Stimulated activated naive CD8-positive, alpha-beta T cell treated with anti-CD3 and anti-CD28 coated beads, Interleukin-15, Interleukin-2, amounts not matched to agents 100 U/mL and 50 U/mL, for 24 hours (primary cell): ENCODE measurements at places on chromosomes 5 and 9.

- no peak for DNase-seq
Observed at GRCh38 chr5:99109894-99110293, 181.1 kb upstream of the CHD1 start.

GRCh38 chr5:128673970-128674369 lies 135.9 kb upstream of the FBN2 start:
- no peak for DNase-seq

DNA sequence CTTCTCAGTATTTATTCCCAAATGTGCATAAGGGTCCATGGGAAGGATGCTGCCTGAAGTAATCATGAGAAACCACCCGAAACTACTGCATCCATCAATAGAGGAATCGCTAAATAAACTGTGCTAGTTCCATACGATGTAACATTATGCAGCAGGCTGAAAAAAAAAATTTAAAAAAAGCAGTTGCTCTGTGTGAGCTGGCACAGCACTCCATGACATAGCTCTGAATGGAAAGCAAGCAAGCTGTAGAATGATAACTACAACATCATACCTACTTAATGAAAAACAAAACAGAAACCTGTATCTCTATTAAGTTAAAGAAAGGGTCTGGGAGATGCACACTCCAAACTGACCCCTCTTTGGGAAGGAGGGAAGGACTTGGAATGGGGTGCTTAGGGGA lies 49.3 kb downstream of the SHB start:
- DNase-seq, result no peak

DNA sequence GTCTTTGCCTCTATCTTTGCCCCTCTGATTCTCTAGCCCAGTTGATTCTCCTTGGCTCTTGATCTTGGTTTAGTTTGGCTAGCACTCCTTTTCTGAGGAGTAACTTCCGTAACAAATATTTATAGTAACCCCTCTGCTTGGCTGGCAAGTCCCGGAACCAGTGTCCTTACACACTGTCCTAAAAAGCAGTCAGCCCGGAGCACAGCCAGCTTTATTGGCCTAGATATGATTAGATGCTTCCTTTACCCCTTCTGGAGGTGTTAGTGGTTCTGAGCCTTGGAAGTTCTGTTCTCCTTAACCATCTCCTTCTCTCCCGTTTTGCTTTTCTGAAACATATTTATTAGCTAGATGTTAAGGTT lies 17.0 kb upstream of the MSMP start:
- DNase-seq, result no peak

DNA sequence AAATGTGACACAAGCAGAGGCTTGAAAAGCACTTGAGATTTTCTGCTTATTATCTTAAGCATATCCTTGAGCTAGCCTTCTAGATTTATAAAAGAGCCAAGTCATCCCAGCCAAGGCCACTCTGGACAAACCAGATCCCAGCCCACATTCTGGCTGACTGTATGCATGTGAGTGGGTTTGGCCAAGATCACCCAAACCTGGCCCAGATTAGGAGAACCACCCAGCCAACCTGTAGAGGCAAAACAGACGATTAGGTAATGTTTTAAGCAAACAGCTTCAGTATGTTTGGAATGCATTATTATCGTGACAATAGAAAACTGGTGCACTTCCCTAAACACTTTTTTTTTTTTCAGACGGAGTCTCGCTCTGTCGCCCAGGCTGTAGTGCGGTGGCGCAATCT lies 151.9 kb downstream of the SPATA31D1 start:
- no peak for DNase-seq

DNA sequence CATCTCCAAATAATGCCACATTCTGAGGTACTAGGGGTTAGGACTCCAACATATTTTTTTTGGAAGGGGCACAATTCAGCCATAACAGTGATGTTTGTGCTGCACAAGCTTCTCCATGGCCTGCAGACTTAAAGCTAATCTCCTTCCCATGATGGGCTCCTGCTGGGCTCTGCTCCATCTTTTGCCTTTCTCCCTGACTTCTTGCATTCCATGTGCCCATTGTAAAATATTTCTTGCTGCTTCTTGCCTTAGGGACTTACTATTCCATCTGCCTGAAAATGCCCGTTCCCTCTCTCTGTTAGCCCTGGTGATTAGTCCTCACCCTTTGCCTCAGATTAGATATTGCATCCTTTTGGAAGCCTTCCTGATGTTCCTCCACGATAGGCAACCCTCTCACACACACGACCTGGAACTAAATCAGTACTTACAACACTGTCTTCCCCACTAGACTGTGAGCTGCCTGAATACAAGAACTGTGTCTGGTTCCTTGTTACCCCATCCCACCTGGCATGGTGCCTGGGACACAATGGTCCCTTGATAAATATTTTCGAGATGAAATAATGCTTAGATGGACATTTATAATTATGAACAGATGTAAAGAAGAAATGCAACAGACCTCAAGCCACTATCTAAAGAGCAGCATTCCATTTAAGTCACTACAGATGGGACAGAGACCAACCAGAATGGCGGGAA lies 33.5 kb downstream of the OR1J1 start:
- no peak for DNase-seq

DNA sequence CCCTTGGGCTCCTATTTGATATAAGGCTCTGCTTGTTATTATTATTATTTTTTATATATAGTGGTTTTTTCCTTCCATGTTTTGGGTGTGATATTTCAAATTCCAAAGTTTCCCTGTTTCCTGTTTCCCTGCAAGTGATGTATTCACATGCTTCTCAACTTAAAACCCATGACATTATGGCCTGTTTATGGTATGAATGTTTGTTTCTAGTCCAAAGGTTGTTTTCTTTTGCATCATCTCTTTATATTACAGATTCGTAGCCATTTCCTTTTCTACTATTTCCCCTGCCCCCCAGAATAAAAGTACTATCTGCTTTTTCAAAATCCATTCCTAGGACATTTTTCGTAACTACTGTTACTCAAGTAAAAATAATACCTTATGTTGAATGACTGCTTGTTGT lies 7.5 kb downstream of the SEMA6A start:
- no peak for DNase-seq

- DNase-seq, result no peak
Observed at GRCh38 chr5:146072595-146072994, 32.8 kb downstream of the PLAC8L1 start.

- DNase-seq, result no peak
Observed at GRCh38 chr9:136249877-136250559, 4.4 kb upstream of the QSOX2 start.

DNA sequence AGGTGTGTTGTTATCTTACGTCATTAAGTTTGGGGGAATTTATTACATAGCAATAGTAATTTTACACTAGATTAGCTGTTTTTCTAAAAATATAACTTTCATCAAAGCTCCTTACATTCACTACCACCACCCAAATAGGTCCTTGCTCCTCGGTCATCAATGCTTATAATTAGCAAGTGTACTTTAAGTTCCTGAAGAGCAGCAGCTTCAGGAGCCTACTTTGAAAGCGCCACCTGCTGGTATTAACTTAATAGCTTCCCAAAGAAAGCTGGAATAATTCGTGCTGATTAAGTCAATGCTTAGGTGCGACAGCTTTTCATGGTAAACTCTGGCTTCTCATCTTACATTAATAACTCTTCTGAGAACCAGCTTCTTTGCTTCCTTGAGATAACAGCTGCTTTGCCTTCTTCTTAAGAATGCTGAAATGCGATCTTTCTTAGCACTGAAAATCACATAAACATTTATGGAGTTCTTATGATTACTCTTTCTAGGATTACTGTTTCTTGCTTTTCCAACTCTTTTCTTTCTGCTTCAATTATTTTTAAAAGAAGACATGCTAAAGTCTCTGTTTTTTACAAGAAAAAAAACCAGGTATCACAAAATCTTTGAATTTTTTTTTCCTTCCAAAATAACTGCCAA lies 10.0 kb upstream of the C5 start:
- no peak for DNase-seq

GRCh38 chr9:76932757-76933156 lies 26.8 kb upstream of the PRUNE2 start:
- no peak for DNase-seq

DNA sequence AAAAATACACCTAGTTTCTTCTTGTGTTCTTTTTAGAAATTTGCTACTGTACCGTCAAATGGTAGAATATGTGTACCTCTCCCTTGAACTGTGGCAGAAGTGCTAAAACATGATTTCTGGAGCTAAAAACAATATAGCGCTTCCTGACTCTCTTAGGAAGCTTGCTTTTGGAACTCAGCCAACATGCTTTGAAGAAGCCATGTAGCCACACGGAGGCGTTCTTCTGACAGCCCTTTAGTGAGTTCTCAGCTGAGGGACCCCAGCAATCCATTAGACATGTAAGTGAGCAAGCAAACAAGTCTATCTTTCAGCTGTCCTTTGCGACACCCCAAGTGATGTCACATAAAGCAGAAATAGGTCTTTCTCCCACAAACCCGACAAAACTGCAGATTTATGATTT lies 917.0 kb downstream of the CDH9 start:
- DNase-seq, result no peak

DNA sequence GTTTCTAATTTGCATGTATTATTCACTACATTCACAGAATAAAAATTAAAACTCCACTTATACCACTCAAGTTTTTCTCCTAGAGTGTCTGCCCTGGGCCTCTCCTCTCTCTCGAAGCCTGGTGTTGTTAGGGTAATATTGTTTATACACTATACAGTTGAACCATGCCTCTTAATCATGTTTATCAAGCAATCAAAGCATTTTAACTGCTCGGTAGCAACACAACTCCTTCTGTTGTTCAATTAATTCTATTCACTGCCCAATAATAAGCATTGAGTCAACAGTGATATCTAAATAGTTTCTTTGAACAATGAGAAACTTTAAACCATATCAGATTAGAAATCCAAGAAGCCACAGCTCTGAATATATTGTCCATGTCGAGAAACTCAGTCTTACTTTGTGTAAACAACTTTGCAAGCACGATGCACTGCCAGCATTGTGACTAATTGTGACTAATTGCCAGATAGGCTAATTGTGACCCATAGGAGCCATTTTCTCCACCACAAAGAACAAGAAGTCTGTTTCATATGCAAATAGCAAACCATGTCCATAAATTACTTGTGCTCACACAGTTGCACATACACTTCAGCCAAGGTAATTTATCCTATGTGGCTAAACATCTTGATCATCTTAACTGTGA lies at the start of gene DNAH5:
Gene DNAH5, minus strand, starts transcription at position 129 of the 640 bp plus-strand sequence. CDS start 250 bp downstream, outside the sequence.
- DNase-seq, result no peak

DNA sequence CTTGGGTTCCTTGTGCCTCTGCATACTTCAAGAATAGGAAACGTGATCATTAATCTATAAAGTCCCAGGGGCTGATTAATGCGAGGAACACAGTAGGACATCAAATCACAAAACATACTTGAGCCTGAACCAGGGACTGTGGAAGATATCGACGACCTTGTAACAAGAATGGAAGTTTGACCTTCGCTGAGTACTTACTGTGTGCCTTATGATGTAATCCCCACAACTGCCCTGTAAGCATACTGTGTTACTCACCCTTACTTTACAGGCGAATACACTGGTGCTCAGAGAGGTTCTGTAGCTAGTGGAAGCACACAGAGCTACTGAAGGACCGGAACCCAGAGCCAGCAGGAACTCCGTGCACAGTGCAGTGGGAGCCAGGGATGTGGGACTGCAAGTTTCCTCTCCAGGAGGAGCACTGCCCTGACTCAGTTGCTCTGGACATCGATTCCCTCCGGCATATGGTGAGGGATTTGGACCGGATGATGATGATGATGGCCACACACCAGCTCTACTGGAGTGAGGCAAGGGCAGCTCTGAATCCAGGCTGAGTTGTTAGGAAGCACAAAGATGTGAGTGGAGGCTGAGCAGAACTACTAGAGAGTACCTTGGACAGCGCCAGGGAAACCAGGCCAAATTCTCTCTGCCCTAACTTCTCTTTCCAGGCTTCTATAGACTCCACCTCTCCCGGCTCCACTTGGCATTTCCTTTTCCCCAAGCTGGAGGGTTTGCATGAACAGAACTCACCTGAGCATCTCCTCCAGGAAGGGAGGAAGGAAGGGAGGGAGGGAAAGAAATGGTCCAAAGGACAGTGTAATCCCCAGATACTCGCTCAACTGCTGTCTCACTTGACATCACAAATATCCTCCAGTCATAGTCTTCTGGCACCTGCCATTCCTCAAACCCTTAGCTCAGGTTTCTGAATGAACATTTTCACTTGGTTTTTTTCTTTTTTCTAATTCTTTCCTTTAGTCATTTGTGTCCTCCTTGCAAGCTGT lies 1.5 kb upstream of the GABBR2 start:
- no peak for DNase-seq

DNA sequence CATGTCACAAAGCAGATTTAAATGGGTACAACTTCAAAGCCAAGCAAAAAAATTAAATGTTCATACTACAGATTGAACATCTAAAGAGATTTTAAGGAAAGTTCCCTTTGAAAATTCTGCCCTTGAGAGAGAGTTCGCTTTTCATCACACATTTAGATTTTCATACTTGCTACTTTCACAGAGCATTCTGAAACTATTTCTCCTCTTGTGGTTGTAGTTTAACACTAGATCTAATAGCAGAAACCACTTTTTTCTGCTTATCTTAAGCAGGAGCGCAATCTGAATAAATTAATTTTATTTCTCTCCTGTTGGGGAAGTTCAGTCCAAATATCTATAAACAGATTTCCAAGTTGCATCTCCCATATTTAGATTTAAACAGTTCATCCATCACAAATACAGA lies 173.3 kb upstream of the RASA1 start:
- no peak for DNase-seq

GRCh38 chr5:120298981-120299380 lies 165.1 kb upstream of the PRR16 start:
- no peak for DNase-seq

- DNase-seq, result no peak
Observed at GRCh38 chr5:149823375-149823774, 93.3 kb downstream of the PPARGC1B start.

- no peak for DNase-seq
Observed at GRCh38 chr5:139644001-139644456, 4.1 kb upstream of the CXXC5 start.

DNA sequence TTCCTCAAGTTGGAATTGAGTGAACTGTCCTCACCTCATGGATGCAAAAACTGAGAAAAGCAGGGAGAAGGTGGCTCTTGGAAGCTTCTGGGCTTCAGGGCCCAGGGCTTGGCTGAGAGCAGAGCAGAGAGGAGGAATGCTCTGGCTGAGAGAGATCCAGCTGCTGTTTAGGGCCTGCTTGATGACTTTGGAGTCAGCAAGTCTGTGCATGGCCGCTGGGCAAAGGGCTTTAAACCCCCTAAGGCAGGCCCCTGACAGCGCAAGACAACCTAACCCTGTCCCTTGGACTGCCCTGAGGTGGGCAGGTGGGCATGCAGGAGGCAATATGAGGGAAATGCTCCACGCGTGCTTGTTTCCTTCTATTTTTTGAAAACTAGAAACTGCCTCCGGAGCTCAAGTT lies 8.6 kb downstream of the STC2 start:
- no peak for DNase-seq

DNA sequence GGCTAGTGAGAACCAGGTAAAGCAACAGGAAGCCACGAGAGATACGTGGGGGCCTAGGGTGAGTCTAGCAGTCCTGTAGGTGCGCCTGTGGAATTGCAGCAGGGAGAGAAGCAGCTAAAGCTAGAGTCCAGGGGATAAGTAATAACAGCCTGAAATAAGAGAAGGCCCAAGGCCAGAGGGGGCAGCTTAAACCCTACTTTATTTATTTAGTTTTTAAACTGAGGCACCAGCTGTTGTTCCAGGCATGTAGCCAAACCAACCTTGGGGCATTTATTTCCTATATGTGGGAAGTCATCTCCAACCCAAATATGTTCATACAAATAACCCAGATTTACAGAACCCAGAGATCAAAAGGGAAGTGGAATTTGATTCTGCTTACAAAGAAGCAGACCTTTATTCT lies 93.5 kb downstream of the GLDC start:
- DNase-seq, result no peak
